ENCODE measurements at places on chromosomes 2 and 18.

GRCh38 chr2:239103125-239104098, 255.5 kb downstream of the TWIST2 start:
- DNase-seq, result no peak

DNA sequence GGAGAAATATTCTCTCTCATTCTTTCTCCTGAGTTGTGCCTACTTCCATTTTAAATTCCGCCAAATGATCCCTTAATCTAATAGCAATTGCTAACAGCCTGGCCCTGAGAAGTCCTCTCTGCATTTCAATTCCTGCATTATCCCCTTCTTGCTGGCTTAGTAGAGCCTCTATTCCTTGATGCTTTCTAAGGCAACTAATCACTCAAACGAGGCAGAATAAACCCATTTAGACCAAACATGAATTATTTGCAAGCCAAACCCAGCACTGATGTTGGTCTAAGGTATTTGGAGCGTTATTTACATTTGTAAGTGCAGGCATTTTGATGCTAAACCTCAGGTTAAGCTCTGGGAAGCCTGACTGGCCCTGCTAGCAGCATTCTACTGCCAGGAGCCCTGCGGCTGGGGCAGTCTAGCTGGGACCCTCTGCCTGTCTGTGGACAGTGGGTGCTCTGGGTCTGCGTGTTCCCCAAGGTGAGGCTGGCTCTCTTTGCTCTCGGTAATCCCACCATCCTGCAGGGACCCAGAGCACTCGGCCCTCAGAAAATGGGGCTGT, 173.1 kb upstream of the HS6ST1 start:
- DNase-seq, result no peak

- DNase-seq, result peak; percentile 1
Observed at GRCh38 chr2:222861411-222862105, 722 bp downstream of the ACSL3 start.

- no peak for DNase-seq
Observed at GRCh38 chr2:10759151-10759714, 37.8 kb downstream of the ATP6V1C2 start.

DNA sequence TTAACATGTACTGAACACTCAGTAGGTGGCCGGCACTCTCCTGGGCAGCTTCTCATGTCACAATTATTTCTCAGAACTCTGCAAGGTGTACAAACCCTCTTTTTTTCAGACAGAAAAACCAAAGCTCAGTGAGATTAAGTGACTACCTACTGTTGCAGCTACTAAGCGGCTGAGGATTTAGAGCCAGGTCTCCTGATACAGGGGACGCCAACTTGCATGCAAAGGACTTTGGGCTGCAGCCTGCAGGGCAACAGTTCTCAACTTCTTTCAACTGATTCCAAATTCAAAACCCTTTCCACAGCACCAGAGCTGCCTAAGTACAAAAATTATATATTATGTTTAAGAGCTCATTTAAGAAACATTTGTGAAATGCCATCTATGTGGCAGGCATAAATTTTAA, 177.6 kb downstream of the SUCLG1 start:
- DNase-seq, result no peak

DNA sequence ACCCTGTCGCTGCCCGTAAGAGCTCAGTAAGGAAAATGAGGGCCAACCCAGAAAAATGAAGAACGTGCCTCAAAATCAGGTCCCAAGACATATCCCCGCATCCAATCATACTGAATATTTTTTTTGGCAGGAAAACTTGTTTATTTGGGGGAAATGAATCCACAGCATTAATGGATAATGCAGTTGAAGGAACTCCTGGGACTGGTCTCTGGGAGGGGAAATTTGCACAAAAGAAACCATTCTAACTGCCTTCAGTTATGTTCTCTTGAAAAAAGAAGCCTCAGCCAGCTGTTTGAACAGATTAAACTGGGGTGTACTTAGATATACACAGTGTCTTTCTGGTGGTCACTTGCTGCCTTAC, 61.3 kb downstream of the SPRED2 start:
- DNase-seq, result no peak

- DNase-seq, result no peak
Observed at GRCh38 chr2:38190542-38191218, 114.7 kb upstream of the CYP1B1 start.

GRCh38 chr2:233241803-233242202, 9.7 kb upstream of the ATG16L1 start:
- no peak for DNase-seq

- no peak for DNase-seq
Observed at GRCh38 chr2:19125901-19126680, 232.3 kb downstream of the OSR1 start.

DNA sequence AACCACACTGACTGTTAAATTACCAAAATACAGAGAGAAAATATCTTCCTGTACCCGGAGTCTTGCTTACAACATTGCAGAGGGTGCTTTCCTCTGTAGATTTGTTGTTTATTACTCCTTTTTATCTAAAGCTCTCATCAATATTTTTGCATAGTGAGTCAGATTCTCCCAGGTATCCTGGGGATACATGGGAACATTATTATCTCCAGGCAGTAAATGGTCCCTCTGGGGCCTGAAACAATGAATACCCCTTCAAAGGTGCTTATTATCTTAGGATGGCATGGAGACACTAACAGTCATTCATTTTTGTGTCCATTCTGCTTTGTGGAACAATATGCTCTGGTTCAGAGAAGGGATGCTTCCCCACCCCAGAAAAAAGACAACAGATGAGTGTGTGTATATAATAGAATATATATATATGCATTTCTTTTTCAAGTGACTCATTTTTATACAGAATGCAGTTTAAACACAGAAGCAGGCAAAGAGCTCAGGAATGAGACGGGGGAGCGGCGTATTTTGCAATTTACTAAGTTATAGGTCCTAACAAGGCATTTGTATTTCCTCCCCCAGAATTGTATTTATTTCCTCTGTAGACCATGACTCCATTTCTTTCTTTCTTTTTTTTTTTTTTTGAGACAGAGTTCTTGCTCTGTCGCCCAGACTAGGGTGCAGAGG, 424.8 kb upstream of the ZEB2 start:
- DNase-seq, result no peak
